ENCODE measurements at places on chromosomes 4 and X.

DNA sequence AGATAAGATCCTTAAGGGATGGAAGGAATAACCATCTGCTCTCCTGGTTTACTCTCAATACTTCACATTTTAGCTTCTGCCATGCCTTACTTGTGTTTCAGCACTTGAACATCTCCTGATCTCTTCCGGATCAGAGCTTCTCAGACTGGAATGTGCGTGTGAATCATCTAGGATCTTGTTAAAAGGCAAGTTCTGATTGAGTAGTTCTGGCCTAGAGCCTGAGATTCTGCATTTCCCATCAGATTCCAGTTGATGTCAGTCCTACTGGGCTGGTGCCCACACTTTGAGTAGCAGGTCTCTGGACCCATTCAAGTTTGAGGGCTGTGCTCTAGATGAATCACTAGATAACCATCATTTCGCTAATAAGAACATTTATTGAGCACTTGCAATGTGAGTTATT is 20.0 kb downstream of the NDP start:
- no peak for DNase-seq

DNA sequence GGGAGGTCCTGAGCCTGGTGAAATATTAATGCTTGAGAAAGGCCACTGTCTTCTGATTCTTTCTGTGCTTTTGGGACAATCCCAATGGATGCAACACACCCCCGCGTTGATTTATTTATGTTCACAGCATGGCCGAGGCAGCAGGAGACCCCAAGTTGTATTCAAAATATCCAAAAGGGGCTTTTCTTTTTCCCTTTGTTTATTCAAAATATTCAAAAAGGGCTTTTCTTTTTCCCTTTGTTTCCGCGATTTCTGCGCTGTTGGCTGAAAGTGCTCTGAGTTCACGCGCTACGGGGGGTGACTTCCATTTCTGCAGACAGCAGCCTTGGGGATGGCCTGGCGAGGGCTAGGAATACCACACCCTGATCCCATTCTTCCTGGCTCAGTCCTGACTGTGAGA is 59.5 kb upstream of the PPP2R3B start:
- DNase-seq: no peak

DNA sequence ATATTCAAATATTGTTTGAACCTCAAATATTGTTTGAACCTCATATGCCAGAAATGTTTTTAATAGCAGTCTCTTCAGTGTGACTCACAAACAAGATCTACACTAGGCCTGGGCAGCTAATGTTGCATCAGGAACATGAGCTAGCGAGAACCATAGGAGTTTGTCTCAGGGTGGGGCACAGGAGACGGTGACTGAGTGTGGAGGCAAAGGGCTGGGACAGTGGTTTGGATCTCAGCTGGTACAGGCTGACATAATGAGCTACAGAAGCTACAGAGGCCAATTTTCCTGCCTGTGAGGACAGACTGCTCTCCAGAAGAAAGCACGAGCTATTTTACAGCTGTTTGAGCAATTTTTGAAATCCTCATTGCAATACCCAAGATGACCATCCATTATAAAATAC is 224.7 kb downstream of the CENPC start:
- no peak for DNase-seq

DNA sequence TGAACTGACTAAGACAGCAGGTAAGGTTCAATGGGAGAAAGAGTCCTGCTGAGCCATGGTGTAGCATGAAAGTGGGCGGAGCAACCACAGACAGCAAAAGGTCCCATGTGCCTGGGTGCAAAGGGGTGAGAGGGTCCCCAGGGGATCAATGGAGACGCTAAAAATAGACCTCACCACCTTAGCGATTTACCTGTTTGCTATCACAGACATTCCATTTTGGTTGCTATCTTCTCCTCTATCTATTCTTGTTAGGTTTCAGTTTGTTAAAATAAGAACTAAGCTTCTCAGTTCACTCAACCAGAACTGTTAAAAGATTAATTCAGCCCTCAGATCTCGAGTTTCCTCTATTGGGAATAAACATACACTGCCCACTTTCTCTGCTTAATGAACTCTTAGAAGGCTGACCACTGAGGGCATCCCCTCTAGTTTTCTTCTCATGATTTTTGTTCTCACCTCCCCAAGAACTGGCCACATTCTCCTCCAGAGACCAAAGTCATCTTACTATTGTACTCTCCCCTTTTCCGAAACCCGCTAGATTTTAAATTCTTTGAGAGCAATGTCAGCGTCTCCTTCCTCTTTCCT is 136.7 kb downstream of the PARM1 start:
- DNase-seq: no peak

GRCh38 chr4:144411700-144412099 is 234.3 kb upstream of the HHIP start:
- DNase-seq: no peak

DNA sequence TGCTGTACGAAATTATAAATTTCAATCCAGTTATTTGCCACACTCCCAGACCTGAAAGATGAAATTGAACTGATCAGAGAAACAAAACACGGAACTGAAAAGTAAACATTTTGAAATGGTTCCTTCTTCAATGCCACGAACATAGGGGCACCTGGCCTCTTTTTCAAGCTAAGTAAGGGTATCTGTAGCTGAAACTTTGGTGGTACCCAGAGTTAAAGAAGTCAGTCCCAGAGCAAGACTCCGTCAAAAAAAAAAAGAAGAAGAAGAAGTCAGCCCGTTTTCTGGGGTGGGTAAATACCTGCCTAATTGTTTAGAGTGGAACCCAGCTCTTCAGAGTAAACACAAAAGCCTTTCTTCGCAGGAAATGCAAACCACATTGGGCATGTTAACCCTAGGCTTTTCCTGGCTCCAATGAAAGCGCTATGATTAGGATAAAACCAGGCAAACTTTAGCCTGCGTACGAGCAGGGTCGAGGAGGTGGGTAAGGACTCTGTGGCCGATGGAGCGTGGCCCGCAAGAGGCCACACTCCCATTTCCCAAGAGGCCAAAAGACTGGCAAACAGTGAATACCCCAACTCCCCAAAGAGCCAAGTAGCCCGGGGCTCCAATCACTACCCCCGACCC is 1.3 kb downstream of the ANTXR2 start:
- no peak for DNase-seq

DNA sequence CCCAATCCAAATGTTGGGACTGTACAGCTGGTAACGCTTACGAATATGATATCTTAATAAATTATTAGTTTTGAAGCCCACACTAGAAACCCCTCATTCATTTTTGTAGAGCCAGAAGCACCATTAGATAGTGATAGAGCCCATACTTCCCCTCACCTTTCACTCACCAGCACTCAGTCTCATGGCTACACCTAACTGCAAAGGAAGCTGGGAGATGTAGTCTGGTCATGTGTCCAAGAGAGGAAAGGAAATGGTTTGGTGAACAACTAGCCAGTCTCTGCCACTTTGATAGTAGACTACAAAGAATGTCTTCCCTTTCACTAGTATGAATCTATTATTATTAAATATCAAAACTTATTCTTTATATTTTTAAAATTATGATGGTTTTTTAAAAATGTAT is 77.1 kb upstream of the EGFL6 start:
- DNase-seq: no peak

DNA sequence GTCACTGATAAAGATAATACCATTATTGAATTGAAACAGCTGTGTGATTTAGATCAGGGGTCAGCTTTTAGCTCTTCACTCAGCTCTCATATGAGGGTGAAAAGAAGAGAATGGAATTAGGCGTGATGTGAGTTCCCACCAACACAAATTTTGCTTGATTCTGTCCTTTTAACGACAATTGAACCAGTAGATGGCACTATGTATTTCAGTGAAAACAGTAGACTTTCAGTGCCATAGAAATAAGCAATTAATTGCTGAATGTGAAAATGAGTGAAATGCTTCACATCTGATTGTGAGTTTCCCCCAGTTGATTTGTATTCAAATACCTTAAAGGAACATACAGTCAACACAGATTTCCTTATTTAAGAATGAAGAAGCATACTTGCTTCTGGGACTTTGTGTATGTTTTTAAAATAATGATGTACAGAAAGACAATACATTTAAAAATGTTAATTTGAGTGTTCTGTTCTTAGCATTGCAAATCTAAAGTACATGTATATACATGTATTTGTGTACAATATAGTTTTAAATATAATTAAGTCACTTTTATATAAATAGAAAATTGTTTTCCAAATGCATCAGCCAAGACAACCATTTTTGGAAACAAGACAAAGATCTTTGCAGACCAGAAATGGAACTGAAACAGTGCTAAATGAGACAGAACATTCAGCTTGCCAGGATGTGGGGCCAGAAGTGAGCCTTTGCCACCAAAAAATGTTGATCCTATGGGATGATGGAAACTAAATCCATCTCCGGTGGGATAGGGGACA is 178.8 kb downstream of the SNCA start:
- DNase-seq: no peak

DNA sequence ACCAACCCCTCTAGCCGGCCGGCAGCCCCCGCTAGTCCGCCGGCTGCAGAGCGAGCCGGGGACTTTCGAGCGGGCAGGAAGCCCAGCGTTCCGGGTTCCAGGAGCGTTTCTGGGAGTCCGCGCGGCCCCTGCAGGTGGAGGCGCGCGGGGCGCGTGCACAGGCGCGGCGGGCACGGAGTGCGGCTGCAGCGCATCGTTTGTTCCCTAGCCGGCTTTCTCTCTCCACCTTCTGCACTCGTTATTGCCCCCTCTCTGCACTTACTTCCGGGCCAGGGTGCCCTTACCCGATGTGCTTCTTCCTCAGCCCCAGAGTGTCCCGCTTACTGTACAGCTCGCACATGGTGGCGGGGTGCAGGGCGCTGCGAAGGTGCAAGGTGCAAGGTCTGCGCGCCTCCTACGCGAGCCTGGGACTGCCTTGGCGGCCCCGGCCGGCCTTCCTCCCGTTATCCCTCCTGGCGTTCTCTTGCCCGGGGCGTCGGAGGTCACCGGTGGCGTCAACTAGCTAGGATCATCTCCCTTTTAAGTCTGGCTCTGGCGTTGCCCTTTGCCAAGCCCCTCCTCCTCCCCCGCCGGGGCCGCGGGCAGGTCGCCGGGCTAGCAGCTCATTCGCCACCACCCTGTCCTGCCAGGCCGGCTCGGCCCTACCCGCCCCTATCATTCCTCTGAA is at the start of gene ETNPPL:
Gene ETNPPL, minus strand, starts transcription at position 495 of the 667 bp plus-strand sequence. Its CDS starts 155 bp downstream, at position 340.
- DNase-seq: peak; percentile 0

DNA sequence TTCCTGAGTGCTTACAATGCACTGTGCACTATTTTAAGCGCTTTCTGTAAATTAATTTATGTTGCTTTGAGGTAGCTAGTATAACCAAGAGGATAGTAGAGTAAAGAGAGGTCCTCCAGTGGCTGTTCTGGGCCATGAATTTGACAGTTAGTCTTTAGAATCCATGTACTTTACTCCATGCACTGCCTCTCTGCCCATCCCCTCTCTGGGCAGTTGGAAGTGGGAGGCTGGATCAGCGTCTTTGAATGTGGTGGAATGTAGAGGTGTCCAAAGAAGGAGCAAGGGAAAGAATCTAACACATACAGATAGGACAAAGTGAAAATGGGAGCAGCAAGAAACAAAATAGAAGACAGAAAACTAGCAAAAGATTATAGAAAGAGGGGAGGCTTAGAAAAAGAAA is 712.6 kb downstream of the GRID2 start:
- no peak for DNase-seq

DNA sequence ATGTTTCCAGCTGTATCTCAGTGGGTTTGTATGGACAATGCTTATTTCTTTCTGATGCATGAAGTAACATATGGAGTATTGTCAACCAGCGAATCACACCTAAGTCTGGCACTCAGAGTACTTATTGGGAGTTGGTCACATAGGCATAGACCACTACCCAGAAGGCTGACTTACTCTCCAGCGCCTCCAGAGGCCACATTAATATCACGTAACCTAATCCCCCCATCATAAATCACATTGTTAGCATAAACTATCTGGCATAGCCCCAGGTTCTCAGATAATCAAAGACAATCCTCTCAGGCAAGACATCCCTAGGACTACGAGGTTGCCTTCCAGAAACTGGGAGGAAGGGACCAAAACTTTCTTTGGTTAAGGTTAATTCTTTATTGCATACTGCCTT is 560.5 kb upstream of the PABPC4L start:
- no peak for DNase-seq

DNA sequence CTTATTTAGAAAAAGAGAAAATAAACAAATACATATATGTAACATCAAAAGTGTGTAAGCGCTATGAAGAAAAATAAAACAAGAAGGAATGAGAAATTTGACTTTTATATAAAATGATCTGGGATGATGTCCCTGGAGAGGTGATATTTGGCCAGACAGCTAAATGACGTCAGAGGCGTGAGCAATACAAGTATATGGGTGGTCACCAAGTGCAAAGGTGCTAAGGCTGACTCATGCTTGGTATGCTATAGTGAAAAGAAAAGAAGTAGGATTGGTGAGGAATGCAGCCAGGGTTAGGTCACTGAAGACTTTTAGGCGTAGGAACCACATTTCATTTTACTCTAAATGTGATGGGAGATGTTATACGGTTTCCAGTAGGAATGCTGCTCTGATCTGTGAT is 1049.1 kb upstream of the TENM3 start:
- no peak for DNase-seq

- DNase-seq: no peak
Observed at GRCh38 chrX:11287505-11287904, 5.7 kb upstream of the AMELX start.

- no peak for DNase-seq
Observed at GRCh38 chr4:67776746-67777145, 22.6 kb upstream of the GNRHR start.

DNA sequence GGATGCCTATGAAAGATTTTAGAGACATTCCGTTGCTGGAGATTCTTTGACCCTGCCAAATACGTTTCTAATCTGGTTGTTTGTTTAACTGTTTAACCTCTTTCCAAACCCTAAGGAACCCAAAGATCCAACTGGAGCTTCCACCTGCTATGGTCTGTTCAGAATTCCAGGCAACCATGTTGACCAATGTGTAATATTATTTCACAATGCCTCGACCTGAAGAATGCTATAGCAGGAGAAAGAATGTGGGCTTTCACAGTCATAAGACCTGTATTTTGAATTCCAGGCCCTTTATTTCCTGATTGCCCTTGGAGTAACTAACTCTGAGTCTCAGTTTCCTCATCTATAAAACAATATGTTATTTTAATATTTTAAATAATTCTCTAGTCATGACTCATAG is 90.8 kb downstream of the COL25A1 start:
- DNase-seq: no peak

DNA sequence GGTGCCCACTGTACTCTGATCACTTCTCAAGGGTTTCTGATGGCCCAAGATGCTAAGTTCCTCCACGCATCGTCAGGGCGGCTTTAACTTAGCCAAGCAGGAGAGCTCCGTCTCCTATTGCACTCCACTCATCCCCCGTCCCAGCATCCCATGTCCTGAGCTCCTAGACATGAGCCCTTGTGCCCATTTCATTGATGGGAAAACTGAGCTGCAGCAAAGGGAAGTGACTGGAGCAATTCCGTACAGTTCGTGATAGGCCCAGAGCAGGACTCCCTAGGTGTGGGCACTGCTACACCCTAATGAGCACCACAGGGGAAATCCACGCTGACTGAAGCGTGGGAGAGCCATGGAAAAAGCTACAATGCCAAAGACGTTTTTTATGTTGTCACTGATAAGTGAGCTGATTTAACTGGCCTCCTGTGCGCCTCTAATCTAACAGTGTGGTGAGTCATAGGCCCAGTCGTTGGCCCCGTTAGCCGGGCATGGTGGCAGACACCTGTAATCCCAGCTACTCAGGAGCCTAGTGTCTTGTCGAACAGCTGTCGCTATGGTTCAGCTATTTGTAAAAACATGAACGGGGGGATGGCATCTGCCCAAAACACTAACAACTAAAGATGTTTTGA is 14.9 kb downstream of the NSDHL start:
- no peak for DNase-seq
